AG09309 (cell line): ENCODE measurements at places on chromosomes 12 and 14.

- DNase-seq: no peak
These were observed 27.0 kb upstream of the TXNRD1 start for GRCh38 chr12:104188534-104188933.

GRCh38 chr12:52007158-52007921 is 594 bp downstream of the TAMALIN start:
- DNase-seq: no peak

DNA sequence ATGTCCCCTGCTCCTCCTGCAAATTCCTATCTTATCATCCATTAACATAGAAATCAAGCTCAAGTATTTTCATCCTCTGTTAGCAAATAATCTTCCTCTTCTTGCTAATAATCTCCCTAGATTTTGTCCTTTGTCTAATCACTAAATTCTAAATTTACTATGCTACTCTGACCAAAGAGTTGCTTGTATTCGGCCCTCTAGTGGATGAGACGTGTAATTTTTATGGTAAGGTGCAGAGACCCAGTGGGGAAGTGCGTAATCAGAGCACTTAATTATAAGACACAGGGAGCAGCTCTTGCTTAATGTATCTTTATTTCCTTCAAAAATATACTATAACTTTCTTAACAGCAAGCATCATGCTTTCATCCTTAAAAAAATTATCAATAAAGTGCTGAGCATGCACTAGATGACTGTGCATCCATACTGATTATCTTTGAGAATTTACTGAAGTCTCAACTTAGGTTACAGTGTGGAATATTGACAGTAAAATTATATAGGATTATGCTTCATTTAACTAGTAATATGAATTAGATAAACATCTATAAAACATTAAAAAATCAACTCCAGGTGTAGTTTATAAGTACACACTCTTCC is 212.6 kb downstream of the SLC16A7 start:
- no peak for DNase-seq

GRCh38 chr12:16118586-16118985 is 158.9 kb downstream of the SLC15A5 start:
- no peak for DNase-seq

- DNase-seq: no peak
These were observed 103.6 kb downstream of the TMEM30B start for GRCh38 chr14:61177279-61178225.

DNA sequence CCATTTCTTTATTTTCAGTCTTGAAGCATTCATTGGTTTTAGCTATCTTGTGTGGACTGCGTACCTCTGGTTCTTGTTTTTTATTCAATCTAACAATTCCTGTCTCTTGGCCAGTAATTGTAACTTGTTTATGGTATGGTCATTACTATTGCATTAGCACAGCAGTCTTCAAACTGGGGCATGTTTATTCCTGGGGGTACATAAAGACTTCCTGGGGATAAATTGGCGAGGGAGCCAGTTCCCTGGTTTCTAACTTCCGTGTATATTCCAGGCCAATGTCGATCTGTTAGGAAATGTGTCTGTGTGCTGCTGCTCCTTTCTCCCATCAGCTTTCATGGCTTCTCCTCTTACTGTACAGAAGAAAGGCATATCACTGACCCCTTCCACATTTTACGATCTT is 13.7 kb upstream of the EVL start:
- DNase-seq: no peak

- no peak for DNase-seq
These were observed 159.7 kb upstream of the PWP1 start for GRCh38 chr12:107525719-107526554.

GRCh38 chr14:71388336-71388735 is 481.1 kb downstream of the PCNX1 start:
- DNase-seq: no peak

DNA sequence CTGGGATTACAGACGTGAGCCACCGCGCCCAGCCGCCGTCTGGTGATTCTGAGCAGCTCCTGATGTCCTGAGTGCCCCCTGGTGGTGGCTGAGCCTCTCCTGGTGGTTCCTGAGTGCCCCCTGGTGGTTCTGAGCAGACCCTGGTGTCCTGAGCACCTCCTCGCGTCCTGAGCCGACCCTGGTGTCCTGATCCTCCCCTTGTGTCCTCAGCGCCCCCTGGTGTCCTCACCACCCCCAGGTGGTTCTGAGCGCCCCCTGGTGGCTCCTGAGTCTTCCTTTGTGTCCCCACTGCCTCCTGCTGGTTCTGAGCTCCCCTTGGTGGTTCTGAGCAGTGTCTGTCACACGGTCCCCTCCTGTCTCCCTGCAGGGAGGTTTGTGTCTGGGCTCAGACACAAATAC is 1304.9 kb downstream of the TMEM121 start:
- no peak for DNase-seq

DNA sequence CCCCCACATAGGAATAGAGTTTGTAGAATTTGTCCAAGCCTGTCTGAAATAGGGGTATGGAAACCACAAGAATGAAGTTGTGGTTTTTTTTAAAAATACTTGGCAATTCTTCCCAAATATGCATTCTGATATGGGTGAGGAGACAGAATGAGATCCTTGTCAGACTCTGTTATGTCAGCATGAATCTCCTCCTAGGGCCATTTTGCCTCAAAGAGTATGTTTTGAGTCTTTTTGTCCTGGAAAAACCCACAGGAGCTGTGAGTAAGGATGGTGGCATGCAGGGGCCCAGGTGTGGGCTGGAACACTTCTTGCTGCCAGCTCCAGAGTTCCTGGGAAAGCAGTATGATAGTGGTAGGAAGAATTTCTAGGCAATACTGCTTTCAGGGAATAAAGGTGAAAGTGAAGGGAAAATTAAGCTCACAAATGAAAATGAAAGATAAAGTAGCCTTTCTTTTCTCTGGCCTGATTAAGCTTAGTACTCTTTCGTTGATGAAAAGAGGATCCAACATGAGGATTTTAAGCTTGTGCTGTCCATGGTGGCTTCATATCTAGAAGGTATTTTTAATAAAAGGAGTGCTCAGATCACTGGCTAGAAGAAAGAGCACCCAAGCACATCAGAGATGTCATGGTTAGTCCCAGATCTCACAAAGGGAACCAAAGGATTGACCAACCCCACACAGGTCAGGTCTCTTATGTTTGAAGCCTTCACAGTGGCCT is 130.8 kb downstream of the LLPH start:
- DNase-seq: no peak

GRCh38 chr12:109289004-109289403 is 20.1 kb downstream of the FOXN4 start:
- DNase-seq: no peak
